Stimulated activated CD8-positive, alpha-beta memory T cell treated with anti-CD3 and anti-CD28 coated beads, Interleukin-4, amount 100 ng/mL, for 1 hour (primary cell): ENCODE measurements at places on chromosomes 3 and 15.

DNA sequence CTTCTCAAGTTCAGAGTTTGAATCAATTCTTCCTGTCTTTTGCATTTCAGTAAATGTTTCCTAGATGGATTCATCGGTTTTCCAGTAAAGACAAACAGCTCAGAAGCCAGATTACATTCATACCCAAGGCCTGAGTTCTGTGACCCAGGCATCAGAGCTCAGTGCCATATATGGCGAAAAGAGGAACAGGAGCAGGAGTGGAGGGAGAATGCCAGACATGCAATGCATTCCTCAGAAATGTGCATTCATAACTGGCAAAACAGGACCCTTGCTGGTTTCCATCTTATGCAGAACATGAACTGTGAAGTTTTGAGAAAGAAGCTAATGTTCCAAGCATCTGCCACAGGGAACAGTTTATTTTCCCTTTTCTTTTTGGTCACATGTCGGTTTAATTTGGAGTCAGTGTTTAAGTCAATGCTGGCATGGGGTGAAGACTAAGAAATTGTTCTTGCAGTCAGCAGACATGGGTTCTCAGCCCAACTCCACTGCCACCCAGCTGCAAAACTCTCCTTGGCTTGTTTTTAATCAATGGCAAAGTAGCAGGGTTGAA is 116.5 kb downstream of the LPP start:
- no peak for DNase-seq

DNA sequence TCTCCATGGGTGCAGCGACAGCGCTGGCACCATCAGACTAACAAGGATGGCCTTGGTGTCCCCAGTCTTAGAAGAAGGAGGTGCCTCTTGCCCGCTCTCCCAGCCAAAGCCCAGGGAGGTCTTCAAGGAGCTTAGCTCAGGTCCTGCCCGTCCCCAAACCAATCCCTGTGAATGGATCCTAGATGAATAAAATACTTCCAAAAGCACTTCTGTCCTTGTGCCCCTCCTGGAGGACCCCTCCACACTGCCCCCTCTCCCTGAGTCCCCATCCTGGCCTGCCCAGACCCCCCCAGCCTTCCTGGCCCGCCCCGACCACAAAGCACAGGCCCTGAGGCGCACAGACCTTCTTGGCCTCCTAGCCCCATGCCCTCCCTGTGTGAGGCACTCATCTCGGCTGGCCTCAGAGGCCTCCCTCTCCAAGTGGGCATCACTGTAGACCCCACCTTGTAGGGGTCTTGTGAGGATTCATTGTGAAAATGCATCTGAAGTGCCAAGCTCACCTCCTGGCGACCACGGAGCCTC is 8.4 kb downstream of the SLC28A1 start:
- DNase-seq = no peak

DNA sequence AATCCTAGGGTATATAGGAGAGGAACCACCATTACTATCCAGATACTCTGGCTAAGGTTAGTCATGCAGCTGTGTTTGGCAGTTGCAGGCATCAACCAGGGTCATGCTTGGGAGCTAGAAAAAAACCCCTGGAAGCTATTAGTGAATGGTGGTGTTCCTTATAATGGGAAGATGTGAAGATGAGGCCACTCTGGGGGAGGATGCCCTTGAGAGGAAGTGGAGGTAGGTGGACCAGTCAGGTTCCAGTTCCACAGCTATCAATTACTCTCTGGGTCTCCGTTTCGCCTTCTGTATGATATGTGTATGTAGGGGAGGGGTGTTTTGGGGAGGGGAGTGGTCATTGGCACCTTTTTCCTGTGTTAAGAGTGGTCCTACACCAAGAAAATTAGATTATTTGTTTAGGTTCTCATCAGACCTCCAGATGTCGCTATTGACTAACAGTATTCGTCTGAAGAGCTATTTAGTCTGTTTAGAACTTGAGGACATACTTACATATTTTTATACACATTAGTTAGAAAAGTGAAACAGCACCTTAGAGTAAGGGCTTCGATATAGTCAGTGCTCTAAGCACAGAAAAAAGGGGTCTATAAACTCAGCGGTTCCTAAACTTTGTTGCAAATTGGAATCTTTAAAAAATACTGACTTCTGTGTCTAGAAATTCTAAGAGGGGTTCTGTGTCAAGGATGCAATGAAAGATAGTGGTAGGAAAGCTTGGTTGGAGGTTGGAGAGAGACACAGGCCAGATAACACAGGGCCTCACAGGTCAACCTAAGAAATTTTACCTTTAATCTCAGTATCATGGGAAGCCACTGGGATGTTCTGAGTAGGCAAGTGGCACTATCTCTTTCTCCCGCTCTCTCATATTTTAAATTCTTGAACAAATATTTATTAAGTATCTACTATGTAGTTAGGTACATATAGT is 9.1 kb upstream of the HPS3 start:
- DNase-seq = no peak

- no peak for DNase-seq
These were observed 824 bp upstream of the CILP start for GRCh38 chr15:65212097-65212496.

GRCh38 chr15:81548365-81549130 is 174.5 kb upstream of the TMC3 start:
- DNase-seq = no peak

DNA sequence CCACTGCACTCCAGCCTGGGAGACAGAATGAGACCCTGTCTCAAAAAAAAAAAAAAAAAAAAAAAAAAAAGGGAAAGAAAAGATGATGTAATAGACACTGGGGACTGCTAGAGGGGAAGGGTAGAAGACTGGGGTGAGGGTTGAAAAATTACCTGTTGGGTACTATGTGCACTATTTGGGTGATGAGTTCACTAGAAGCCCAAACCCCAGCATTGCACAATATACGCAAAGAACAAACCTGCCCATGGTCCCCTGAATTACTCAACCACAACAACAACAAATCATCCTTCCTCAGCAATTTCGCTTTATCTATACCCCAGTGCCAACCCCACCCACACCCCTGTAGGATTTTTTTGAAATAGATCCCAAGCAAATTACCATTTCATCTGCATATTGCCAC is 13.5 kb downstream of the NIPA1 start:
- DNase-seq = no peak

- DNase-seq = no peak
These were observed 880 bp upstream of the CHRNA7 start for GRCh38 chr15:32029409-32029861.

GRCh38 chr3:128555098-128555825 is 62.3 kb upstream of the GATA2 start:
- no peak for DNase-seq

DNA sequence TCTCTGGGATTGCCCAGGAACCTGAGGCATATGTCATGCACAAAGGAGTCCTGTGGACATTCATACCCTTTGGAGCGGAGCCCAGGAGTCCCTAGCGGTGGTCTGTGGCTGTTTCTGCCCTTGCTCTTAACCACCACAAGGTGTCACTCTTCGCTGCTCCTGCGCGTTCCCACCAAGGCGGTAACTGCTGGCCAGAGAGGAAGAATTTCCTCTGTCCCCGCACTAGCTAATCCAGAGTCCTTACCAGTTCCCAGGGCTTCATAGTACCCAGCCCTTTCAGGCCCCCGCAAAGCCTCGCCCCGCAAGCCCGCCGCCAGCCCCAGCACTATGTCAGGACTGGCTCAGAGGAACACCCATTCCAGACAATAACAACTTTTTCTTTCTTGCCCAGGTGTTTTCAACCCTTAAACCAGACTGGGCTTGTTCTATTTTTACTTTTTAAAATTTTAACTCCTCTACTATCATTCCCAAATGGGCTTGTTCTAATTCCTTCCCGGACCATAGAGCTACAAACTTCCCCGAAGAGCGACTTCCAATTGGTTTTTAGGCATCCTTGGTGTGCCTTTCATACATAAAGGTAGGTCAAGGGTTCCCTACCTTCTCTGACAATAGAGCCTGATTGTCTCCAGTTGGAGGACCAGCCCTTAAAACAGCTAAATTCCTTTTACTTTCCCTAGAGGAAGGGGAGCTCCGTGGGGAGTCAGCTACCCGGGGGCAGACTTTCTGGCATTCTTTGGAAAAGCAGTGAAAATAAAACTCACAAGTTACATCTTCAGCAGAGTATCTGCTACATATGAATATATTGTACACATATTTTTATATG is 31.8 kb upstream of the ZNF774 start:
- DNase-seq = peak; percentile 37

DNA sequence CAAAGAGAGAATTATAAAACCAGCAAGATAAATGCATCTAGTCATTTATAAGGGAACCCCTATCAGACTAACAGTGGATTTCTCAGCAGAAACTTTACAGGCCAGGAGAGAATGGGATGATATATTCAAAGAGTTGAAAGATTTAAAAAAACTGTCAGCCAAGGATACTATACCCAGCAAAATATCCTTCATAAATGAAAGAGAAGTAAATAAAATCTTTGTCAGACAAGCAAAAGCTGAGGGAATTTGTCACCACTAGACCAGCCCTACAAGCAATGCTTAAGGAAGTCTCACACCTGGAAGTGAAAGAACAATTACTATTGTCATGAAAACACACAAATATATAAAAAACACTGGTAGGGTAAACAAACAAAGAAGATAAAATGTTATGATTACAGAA is 113.4 kb upstream of the FAM3D start:
- DNase-seq = no peak
